Epithelial cell of proximal tubule (primary cell): ENCODE measurements at places on chromosomes 3 and 15. TPM values are rescaled to one million over a fixed set of nuclear protein-coding genes. Genes with fewer than 3 reads are reported as not detected.

DNA sequence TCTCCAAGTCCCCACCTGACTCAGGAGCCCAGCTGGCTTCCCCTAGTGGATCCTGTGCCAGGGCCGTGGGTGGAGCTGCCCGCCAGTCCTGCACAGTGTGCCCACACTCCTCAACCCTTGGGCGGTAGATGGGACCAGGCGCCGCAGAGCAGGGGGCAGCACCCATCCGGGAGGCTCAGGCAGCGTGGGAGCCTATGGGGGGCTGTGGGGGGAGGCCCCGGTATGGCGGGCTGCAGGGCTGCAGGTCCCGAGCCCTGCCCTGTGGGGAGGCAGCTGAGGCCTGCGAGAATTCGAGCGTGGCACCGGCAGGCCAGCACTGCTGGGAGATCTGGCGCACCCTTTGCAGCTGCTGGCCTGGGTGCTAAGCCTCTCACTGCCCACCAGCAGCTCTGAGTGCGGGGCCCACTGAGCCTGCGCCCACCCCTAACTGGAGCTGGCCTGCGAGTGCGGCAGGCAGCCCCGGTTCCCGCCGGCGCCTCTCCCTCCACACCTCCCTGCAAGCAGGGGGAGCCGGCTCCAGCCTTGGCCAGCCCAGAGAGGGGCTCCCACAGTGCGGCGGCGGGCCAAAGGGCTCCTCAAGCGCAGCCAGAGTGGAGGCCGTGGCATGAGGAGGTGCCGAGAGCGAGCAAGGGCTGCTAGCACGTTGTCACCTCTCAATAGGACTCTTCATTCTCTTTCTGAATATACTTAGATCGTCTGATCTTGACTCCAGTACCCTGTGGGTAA, 64.0 kb downstream of the TMEM212 start:
- no peak for DNase-seq

DNA sequence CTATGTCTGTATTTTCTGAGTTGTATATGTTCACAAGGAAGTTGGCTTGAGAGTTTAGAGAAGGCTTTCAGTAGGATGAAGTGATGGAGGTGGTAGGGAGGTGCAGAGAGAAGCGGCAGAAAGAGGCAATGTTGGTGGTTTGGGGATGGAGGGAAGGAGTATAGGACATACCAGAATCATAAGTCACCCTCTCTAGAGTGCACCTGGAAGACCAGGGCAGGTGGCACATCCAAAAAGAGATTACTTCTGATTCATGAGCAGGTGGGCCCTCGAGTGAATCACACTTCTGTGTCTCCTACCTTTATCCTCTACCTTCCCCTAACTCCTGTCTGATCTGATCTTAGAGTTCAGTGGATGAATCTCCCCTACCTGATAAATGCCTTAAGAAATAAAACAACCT, 41.8 kb upstream of the MRPL3 start:
- no peak for DNase-seq

- no peak for DNase-seq
Observed at GRCh38 chr3:185009650-185010049, 143.2 kb downstream of the C3orf70 start.

DNA sequence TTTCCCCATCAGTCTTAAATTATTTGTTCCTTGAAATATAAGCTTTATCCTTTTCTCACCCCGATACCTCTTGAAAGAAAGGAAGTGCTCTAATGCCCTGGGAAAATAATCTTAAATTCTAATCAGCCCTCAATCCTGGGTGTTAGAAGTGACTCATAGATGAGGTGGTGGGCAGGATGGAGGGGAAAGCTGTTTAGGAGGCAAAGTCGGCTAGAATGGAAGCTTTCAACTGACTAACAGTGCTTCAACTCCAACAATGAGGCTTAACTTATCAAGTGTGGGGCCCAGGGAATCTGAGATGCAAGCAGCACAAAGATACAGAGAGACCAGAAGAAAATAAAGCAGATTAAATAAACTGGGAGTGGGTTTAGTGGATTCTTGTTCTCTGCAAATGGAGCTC, 175.8 kb downstream of the EPHB1 start:
- no peak for DNase-seq

GRCh38 chr3:57154470-57155309, 10.5 kb downstream of the IL17RD start:
- DNase-seq, result no peak

- DNase-seq, result no peak
Observed at GRCh38 chr3:141074529-141074928, 23.4 kb downstream of the SPSB4 start.

DNA sequence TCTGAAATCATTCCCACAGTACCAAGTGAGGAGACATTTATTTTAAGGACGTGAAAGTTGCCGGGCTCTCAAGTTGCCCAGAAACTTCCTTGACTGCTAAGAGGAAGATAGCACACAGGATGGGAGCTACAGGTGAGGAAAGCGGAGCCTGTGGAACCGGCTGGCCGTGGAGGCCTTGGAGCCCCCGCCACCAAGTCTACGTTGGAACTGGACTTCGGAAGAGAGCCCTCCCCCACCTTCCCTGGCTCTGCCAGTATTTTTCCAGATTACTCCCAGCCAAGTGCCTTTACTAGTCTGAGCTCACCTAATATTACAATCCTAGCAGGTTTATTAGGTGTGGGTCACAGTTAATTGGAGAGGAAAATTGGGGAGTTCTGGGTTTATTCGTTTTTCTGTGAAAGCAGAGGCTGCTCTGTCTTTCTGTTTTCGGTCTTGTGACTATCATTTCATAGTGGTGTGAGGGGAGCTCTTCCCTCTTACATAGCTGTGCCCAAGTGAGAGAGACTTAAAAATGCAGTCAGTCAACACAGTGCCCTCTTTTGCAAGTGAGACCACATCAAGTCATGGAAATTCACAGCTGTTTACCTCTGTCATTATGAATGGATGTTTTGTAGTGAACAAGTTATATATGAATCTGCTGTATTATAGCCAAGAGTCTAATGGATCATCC, 6.8 kb downstream of the BOC start:
- DNase-seq, result no peak

- DNase-seq, result no peak
Observed at GRCh38 chr3:129005526-129006303, 4.6 kb downstream of the EFCC1 start.

DNA sequence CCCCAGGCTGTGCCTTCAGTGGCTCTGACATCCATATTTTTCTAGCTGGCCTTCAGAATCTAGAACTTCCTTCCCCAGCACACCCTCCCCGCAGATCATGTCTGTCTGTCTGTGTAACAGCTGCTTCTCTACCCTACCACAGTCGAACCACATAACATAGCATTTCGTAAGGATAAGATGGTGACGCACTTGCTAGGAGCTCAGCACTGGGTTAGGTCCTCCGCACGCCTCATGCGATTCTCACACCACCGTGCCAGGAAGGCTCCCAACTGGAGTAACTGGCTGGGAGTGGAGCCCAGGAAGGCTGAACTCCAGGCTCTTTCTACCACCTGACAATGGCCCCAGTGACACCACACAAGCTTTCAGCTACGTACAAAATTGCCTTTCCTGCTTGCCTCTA, 168.6 kb downstream of the STT3B start:
- DNase-seq, result no peak

DNA sequence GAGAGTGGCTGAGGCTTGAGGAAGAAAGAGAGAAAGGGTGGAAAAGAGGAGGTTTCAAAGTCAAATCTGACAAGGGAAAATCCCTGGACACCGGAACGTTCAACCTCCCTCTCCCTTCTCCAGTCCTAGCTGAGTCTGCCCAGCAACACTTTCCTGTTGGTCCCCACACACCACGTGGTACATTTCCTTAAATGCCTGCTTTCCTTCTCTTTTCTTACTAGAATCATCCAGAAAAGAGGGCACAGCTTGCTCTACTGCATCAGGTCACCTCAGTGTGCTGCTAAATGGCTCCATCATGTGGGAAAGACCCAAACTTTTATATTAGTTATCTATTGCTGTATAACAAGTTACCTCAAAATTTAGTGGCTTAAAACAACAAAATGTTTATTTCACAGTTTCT, 181.2 kb downstream of the NECTIN3 start:
- peak; percentile 41 for DNase-seq

- DNase-seq, result no peak
Observed at GRCh38 chr3:195013411-195014361, 257.3 kb downstream of the XXYLT1 start.

- DNase-seq, result no peak
Observed at GRCh38 chr3:122803977-122804376, 9.1 kb downstream of the SLC49A4 start.

- DNase-seq, result no peak
Observed at GRCh38 chr3:105656651-105657504, 211.9 kb downstream of the CBLB start.

GRCh38 chr15:34889476-34889875, 80.1 kb downstream of the AQR start:
- no peak for DNase-seq

DNA sequence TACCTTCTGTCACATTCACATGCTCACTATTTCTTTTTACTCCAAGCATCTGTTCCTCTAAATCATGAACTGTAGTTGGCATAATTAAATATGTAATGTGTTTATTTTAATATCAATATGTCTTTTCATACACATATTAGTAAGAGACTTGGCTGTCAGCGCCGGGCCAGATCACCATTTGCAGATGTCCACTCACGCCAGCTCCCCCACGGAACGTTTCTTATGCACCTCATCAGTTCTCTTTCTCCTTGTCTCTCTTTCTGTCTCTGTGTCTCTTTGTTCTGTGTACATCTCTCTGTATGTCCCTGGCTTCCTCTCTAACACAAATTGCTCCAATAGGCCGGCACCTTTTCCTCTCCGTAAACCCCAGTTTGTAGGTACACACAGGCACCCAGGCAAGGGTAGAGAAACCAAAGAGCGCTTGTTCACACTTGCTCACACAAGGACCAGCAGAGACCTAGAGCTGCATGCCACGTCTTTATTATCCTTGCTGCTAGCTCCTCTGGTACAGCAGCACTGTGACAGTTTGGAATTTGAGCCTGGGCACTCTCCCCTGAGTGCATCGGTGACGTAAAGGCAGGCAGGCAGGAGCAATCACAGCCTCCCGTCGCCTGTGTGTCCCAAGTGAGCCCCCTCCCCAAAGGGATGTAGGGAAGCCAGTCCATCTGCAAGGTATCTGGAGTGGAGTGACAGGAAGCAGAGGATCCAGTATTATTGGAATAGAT, 40.4 kb downstream of the CACNA1D start:
- no peak for DNase-seq

- DNase-seq, result no peak
Observed at GRCh38 chr3:99475229-99475628, 163.2 kb upstream of the COL8A1 start.

GRCh38 chr15:75076277-75076676, 52.9 kb downstream of the PPCDC start:
- no peak for DNase-seq

The AHSG gene
- not detected in 2 replicates for total RNA-seq

The FAM3D gene
- not detected in 2 replicates for total RNA-seq

The SI gene
- not detected in 2 replicates for total RNA-seq

The RASGRP1 gene
- total RNA-seq, result 0.43 and 3.5 TPM in 2 replicates

The EXD1 gene
- not detected in 2 replicates for total RNA-seq

The VGLL3 gene
- 7.9 and 9.9 TPM in 2 replicates for total RNA-seq
